ENCODE measurements at places on chromosomes 2 and 18. TPM values are rescaled to one million over a fixed set of nuclear protein-coding genes. Genes with fewer than 3 reads are reported as not detected.

Gene COL4A4
- not detected for total RNA-seq

Gene HOXD3
- not detected for total RNA-seq

Gene IL1RN
- total RNA-seq: 0.50 TPM

Gene FNDC4
- total RNA-seq: not detected

GRCh38 chr18:59715445-59715844, 18.2 kb upstream of the CCBE1 start:
- no peaks in the 10 kb centered on the region for H3K27me3 ChIP-seq
- no peaks in the 10 kb centered on the region for H3K4me1 ChIP-seq
- H3K27ac ChIP-seq: no peak overlapping the region
- no peak for DNase-seq
- no peaks in the 10 kb centered on the region for H3K36me3 ChIP-seq
- H3K4me3 ChIP-seq: no peak overlapping the region

- H3K4me3 ChIP-seq: no peak overlapping the region
- no peak for DNase-seq
- H3K27me3 ChIP-seq: no peaks in the 10 kb centered on the region
- no peaks in the 10 kb centered on the region for H3K4me1 ChIP-seq
- H3K36me3 ChIP-seq: no peaks in the 10 kb centered on the region
Measured at GRCh38 chr18:61400716-61401115, 67.5 kb downstream of the CDH20 start.

Measured in activated CD8-positive, alpha-beta T cell treated with anti-CD3 and anti-CD28 coated beads for 36 hours (primary cell).